NCI-H226 (cell line): ENCODE measurements at places on chromosomes 3 and 15.

DNA sequence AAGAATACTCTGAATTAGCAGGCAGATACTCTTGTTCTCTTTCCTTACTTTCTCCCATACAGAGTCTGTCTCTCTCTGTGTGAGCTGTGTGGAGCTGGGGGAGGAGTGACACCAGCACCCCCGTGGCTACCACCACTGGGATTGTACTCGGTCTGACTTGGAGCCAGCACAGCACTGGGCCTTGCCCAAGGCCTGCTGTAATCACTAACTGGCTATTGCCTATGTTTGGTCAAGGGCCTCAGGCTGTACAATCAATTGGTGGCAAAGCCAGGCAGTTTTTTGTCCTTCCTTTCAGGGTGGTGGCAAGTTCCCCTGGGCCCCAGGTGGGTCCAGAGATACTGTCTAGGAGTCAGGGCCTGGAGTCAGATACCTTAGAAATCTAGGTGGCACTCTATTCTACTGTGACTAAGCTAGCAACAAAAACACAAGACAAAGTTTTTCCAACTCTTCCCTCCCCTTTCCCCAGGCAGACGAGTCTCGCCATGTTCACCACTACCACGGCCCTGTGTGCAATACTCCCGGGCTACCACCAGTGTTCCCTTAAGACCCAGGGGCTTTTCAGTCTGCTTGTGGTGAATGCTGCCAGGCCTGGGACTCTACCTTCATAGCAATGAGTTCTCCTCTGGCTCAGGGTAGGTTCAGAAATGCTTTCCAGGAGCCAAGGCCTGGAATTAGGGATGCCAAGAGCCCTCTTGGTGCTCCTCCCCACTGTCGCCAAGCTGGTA is 151.8 kb downstream of the KCNAB1 start:
- DNase-seq: no peak

GRCh38 chr3:12190832-12191231 is 32.1 kb upstream of the TIMP4 start:
- no peak for DNase-seq

GRCh38 chr15:58114812-58115211 is 23.4 kb upstream of the AQP9 start:
- DNase-seq: no peak

DNA sequence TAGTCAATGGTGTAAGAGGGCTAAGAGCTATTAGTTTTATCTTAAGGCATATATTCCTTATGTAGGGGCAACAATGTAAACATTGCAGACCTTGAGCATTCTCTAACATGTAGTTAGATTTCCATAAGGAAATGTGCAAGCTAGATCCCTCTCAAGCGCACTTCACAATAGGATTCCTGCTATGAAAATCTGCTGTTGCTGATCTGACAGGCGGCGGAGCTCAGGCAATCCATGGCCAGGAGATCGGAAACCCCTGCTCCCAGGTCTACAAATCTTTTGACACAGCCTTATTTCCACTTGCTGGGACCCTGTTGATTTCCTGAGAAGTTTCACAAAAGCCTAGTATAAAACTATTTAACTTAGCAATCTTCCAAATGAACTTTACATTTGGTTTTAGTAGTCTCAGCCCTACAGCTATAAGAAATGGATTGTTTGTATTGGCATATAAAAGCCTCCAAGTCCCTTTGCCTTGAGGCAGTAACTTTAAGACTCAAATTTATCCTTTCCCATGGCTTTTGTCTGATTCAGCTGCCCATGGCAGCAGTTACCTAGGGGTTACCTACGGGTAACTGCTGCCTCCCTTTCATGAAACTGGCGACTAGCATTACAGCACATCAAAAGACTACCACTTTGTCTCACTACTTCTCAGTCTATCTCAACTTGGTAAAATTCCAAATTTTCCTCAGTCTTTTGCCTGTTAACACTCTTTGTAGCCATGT is 22.7 kb downstream of the TRA2B start:
- DNase-seq: no peak

DNA sequence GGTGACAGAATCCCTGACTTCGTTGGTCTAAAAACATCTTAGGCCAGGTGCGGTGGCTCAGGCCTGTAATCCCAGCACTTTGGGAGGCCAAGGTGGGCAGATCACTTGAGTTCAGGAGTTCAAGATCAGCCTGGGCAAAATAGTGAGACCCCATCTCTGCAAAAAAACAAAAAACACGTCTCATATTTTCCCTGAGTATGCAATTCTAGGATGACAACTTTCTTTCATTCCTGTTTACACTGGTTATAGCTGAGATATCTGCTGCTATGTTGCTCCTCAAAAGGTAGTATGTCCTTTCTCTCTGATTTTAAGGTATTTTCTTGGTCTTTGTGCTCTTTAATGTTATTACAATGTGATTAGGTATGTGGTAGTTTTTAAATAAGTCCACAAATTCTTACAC is 39.3 kb downstream of the PTH1R start:
- no peak for DNase-seq

- DNase-seq: no peak
Observed at GRCh38 chr3:9951126-9951525, 1.1 kb downstream of the PRRT3 start.

DNA sequence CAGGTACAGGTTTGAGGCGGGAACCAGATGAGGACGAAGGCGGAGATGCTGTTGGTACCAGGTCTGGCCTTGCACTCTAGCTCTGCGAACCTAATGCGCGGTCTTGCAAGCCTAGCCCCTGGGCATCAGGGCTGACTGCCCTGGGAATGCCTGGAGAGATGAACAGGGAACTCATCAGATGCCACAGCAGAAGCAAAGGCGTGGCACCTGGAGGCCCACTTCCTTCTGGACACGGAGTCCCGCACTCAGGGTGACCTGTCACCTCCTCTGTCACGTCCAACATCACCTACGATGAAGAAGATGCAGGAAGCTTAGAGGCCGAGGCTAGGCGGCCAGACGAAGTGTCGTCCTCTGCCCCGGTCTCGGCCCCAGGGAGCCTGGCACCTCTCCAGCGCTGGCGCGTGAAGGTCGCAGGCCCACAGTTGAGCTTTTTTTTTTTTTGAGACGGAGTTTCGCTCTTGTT is 9.4 kb downstream of the RPLP1 start:
- no peak for DNase-seq

DNA sequence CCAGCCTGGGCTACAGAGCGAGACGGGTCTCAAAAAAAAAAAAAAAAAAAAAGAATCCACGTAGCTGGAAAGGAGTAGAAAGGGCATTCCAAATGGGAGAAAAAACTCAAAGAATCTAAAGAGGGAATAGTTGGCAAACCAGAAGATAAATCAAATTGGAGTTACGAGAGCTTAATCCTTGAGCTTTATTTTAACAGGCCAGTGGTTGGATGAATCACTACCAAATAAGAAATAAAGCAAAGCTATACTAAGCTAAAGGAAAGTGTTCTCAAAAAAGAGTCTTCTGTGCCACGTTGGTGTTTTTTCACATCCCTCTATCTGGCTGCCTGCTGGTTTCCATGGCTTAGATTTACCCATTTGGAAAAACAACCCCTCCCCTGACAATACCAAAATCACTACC is 14.0 kb downstream of the VGLL4 start:
- no peak for DNase-seq

DNA sequence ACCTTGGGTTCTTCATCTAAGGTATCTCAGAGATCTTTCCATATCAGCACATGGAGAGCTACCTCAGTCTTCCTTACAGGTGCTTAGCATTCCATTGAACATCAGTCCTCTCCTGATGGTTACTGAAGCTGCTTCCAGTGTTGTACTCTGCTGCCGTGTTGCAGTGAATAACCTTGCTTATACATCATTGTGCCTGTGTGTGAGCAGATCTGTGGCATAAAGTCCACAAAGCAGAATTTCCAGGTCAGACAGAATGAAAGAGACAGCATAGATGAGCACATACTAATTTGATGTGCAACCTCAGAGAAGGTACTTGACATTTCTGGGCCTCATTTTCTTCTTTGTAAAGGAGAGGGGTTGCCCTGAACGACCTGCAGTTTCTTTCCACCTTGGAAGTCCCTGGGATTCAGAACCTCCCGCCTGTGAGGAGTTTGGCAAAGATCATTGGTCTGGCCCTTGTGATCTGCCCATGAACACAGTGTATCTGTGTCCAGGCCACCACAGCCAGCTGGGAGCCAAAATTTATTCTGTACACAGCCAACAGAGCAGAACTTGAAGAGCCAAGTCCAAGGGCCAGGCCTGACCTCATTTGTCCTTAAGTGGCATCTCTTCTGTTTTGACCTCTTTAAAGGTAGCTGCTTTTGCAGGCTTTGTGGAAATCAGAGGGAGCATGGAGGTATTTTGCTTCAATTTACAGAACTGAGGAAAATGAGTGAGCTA is 57.2 kb upstream of the SLC7A14 start:
- DNase-seq: no peak

- peak; percentile 73 for DNase-seq
Observed at GRCh38 chr15:49848282-49848724, 227.5 kb downstream of the DTWD1 start.

- no peak for DNase-seq
Observed at GRCh38 chr15:91795235-91795634, 58.3 kb upstream of the SLCO3A1 start.

GRCh38 chr3:49912881-49913281 is 9.2 kb upstream of the MST1R start:
- DNase-seq: no peak

GRCh38 chr15:36579792-36580431 is 486 bp downstream of the CDIN1 start:
- DNase-seq: no peak

DNA sequence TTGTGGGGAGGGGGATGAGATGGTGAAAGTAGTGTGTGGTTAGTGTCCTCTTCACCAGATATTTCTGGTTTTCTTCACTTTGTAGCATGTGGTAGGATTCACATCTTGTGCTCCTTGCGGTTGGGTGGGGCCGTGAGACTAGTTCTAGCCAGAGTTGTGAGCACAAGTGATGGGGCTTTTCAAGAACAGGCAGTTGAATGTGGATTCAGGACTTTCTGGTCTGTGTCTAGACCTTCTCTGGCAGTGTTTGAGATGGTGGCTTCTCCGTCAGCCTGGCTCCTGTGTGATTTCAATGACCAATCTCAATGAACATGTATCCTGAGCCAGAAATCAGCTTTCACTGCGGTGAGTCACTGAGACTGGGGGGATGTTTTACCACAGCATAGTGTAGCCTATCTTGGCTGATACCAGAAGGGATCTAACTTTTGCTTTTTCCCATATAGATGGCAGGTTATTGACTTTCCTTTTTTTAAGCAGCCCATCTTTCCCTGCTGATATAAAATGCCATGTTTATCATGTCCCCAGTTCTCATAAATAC is 82.6 kb downstream of the RPLP1 start:
- DNase-seq: peak; percentile 57

GRCh38 chr15:30940359-30940758 is 36.6 kb downstream of the FAN1 start:
- DNase-seq: no peak
